ENCODE measurements at places on chromosomes 1 and 21.

- no peak for DNase-seq
These were observed 146.1 kb upstream of the CSF3R start for GRCh38 chr1:36628804-36629203.

- DNase-seq = no peak
These were observed 424.4 kb upstream of the RUNX1 start for GRCh38 chr21:35473496-35473895.

- DNase-seq = no peak
These were observed 62.5 kb upstream of the TRAPPC10 start for GRCh38 chr21:43949499-43950208.

GRCh38 chr1:88009916-88010315 is 674.2 kb upstream of the PKN2 start:
- DNase-seq = no peak

- no peak for DNase-seq
These were observed 527.1 kb downstream of the MRPL39 start for GRCh38 chr21:25080141-25080540.
